Right lobe of liver (tissue), 6 donors: ENCODE measurements at places on chromosomes 2 and 18. TPM values are rescaled to one million over a fixed set of nuclear protein-coding genes. Genes with fewer than 3 reads are reported as not detected.

- H3K27me3 ChIP-seq, result no peaks in the 10 kb centered on the region
- H3K4me1 ChIP-seq, result no peaks in the 10 kb centered on the region
- no peak overlapping the region for H3K27ac ChIP-seq
- no peaks in the 10 kb centered on the region for H3K36me3 ChIP-seq
- DNase-seq, result no peak
Measured at GRCh38 chr2:113985554-113986397, 95.9 kb downstream of the ACTR3 start.

DNA sequence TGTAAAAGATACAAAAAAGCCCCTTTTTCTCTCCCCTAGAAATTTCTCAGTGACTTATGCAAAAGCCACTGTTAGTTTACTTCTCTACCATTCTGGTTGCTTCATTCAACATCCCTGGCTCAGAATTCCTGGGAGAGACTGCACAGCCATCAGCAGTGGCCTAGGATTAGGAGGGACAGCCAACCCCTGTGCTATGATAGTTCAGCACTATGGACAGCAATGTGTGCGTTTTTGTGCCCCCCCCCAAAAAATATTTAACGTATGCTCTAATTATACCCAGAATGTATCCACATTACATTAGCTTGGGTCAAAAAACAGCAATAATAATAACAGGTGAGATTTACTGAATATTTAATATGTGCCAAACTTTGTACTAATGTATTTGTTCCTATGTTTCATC is 29.0 kb downstream of the OSR1 start:
- no peaks in the 10 kb centered on the region for H3K36me3 ChIP-seq
- H3K27me3 ChIP-seq, result no peaks in the 10 kb centered on the region
- H3K4me1 ChIP-seq, result no peaks in the 10 kb centered on the region

GRCh38 chr2:127563458-127564428 is 28.3 kb downstream of the MYO7B start:
- no peak for DNase-seq
- H3K27me3 ChIP-seq, result no peaks in the 10 kb centered on the region
- H3K4me1 ChIP-seq, result no peaks in the 10 kb centered on the region
- no peak overlapping the region for H3K4me3 ChIP-seq
- H3K36me3 ChIP-seq, result no peaks in the 10 kb centered on the region
- H3K27ac ChIP-seq, result no peak overlapping the region

DNA sequence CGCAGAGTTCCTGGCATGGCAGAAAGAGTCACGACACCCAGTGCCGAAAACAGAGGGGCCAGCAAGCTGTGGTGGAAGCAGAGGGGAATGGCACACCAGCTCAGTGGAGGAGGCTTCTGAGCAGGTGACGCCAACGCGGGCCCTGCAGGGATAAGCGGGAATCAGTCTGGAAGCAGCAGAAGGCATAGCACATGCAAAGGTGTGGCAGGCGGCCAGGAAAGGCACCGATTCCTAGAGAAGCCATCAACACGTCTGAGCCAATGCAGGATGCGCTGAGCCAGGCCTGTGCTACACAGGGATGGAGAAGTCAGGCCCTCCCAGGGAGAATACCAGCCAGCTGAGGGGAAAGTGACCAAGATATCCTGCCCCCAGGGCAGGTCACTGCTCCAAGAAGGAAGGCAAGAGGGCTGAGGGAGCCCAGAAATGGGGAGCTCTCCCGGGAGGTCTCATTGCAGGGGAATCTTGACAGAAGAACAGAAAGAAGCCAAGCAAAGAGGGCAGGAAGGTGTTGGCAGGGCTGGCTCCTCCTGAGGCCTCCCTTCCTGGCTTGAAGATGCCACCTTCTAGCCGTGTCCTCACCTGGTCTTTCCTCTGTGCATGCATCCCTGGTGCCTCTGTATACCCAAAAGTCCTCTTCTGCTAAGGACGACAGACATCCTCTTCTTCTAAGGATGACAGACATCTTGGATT is 16.3 kb downstream of the TEX51 start:
- H3K36me3 ChIP-seq, result no peaks in the 10 kb centered on the region
- no peaks in the 10 kb centered on the region for H3K27me3 ChIP-seq
- no peaks in the 10 kb centered on the region for H3K4me1 ChIP-seq
- no peak for DNase-seq

DNA sequence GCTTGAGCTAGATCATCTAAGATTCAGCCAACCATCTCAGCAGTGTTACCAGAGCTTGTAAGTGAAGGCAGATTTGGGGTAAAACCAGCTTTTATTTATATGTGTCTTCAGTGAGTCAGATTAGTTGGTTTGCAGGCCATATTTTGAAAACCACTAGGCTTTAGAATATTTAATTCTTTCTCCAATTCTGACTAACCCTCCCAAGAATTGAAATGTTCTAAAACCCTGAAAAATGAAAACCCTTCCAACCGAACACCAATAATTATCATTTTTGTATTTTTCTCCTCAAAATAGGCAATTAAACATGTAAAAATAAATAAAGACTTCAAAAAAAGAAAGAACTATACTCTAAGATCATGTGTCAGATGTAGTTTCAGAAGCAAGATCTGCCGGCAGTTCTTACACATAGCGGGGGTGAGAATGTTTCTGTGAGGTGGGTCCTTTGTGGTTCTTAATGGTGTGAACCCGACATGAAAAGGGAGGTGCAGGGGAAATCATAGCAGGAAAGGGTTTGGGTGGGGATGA is 14.2 kb downstream of the PLEK start:
- no peaks in the 10 kb centered on the region for H3K4me1 ChIP-seq
- no peaks in the 10 kb centered on the region for H3K36me3 ChIP-seq
- DNase-seq, result no peak
- H3K27me3 ChIP-seq, result no peaks in the 10 kb centered on the region

PROKR1 gene
- total RNA-seq, result not detected

MDH1B gene
- total RNA-seq, result 0.32 TPM
